ENCODE measurements at places on chromosomes 16 and 17.

DNA sequence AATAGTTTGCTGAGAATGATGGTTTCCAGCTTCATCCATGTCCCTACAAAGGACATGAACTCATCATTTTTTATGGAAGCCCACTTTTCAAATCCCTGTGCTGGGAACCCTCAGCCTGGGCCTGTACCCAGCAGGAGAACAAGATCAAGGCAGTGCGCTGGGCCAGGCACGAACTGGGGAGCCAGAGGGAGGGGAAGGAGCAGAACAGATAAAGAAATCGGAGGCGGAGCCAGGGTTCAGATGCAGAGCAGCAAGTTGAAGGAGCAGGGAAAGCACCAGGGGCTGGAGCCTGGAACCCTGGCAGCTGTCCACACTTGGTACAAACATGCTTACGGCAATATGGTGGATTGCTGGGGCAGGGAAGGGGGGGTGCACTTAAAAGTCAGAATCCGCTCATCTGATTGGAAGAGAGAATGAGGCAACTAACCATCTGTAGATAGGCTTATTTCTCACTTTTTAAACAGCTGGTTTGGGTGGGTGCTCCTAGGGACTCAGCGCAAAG lies 107.5 kb downstream of the NOG start:
- no peak for DNase-seq

GRCh38 chr16:9522614-9523013 lies 431.2 kb downstream of the HAPSTR1 start:
- DNase-seq, result no peak

GRCh38 chr16:48607056-48607825 lies 2.7 kb downstream of the N4BP1 start:
- DNase-seq, result no peak

- no peak for DNase-seq
Measured at GRCh38 chr16:79327836-79328235, 272.7 kb downstream of the MAF start.

- no peak for DNase-seq
Measured at GRCh38 chr17:79612468-79613194, 1.8 kb upstream of the RBFOX3 start.

DNA sequence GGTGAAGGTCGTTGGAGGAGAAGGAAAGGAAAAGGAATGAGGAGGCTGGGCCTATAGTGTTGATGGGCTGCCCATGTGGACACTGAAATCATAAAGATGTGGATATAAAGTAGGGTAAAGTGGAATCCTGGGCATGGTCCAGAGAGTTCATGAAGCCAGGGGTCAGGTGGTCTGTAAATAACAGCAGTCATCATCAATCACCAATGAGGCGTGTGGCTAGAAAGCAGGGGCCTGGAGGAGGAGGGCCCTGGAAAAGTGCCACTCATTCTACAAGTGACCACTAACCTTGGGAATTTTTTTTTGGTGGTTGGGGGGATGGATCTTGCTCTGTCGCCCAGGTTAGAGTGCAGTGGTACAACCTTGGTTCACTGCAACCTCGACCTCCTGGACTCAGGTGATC lies 115.3 kb upstream of the NOL11 start:
- DNase-seq, result no peak

GRCh38 chr17:59154721-59155438 lies at the start of gene SKA2:
SKA2 (minus strand) TSS chr17:59155186; CDS start chr17:59155163, 23 bp downstream.
- peak; percentile 99 for DNase-seq

GRCh38 chr17:39607057-39607850 lies 466 bp downstream of the NEUROD2 start:
- DNase-seq, result no peak

DNA sequence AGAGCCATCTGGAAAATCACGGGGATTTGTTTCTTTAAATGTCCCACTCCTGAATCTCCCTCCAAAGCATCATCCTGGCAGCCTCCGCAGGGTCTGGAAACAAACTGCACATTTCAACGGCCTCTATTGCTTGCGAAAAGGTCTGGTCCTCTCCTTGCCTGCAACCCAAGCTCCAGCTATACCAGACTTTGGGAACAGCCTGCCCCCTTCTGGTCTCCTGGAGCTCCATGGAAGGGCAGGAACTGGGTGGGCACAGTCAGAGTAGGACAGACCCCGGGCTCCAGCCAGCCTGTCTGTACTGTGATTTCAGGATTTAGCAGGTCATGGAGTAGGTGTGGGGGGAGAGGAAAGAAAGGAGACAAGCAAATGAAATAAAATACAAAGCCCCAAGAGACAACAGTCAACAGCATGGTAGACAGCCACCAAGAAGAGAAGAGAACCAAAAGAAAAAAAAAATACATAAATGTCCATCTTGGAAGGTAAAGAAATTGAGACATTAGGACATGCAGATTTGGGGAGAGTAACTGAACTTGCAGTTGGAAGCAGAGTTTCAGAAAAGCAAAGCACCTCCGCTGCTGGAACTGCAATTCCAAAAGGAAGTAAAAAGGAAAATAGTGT lies 2.7 kb downstream of the XYLT1 start:
- peak; percentile 47 for DNase-seq

DNA sequence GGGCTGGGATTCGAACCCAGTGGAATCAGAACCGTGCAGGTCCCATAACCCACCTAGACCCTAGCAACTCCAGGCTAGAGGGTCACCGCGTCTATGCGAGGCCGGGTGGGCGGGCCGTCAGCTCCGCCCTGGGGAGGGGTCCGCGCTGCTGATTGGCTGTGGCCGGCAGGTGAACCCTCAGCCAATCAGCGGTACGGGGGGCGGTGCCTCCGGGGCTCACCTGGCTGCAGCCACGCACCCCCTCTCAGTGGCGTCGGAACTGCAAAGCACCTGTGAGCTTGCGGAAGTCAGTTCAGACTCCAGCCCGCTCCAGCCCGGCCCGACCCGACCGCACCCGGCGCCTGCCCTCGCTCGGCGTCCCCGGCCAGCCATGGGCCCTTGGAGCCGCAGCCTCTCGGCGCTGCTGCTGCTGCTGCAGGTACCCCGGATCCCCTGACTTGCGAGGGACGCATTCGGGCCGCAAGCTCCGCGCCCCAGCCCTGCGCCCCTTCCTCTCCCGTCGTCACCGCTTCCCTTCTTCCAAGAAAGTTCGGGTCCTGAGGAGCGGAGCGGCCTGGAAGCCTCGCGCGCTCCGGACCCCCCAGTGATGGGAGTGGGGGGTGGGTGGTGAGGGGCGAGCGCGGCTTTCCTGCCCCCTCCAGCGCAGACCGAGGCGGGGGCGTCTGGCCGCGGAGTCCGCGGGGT lies at the start of gene CDH1:
CDH1 (plus strand) TSS at position 247 of the 684 bp plus-strand sequence; CDS start at position 371, 124 bp downstream.
- DNase-seq, result peak; percentile 48

DNA sequence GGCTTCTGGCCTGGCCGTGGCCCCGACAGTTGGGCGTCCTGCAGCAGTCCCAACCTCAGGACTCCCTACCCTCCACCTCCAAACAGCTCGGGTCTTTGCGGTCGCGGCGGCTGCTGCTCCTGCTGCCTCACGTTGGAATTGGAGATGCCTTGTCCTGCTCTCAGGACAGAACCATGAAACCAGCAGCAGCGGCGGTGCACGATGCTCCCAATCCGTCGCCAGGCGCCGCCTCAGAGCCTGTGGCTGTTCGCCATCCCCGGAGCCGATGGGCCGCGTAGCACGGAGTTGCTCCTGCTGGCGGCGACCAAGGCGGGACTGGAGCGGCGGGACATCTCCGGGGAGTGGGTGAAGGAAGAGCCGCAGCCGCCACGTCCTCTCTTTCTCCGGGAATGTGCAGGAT lies 1965.9 kb downstream of the TP53TG3F start:
- no peak for DNase-seq

DNA sequence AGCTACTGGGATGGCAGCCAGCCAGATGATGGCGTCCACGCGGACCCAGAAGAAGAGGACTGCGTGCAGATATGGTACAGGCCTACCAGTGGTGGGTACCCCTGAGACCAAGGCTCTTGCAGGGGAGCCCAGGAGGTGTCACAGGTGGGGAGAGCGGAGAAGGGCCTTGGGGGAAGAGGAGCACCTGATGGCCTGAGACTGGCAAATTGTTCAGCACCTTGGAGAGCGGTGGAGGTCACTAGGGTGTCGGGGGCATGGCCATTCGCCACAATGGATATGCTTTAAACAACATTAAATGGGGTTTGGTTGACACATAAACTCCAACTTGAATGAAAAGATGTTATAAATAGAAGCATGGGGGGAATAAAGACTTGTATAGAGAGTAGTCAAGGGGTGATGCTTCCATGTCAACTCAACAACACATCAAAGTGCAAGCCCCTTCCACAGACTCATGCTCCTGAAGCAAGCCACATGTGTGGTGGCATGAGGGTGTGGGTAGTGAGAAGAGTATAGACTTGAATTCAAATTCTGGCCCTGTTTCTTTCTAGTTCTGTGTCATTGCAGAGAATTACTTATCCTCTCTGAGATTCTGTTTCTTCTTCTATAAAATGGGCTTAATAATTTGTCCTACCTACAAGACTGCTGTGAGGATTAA lies 22.2 kb downstream of the CLEC19A start:
- DNase-seq, result peak; percentile 18

DNA sequence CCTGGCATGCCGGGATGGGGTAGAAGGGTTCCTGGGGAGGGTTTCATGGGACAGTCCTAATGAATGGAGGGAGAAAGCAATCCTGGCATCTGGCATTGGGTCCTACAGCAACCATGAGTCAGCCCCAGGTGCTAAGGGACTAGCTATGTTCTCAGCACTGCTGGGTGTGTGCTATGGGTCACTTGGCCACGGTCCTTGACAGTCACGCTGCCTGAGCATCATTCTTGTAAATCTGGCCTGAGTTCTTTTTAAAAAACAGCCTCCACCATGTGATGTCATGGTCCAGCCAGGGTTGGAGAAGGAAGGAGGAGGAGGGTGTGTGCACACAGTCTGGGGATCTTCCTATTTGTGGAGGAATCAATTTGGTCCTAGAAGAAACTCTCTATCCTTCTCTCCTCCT lies 6.2 kb upstream of the RAMP2 start:
- no peak for DNase-seq
